Activated T-cell treated with anti-CD3 and anti-CD28 coated beads for 24 hours (primary cell): ENCODE measurements at places on chromosomes 4 and X.
A peak's percentile ranks its signal among the peaks of the same experiment; 100 is the strongest.

DNA sequence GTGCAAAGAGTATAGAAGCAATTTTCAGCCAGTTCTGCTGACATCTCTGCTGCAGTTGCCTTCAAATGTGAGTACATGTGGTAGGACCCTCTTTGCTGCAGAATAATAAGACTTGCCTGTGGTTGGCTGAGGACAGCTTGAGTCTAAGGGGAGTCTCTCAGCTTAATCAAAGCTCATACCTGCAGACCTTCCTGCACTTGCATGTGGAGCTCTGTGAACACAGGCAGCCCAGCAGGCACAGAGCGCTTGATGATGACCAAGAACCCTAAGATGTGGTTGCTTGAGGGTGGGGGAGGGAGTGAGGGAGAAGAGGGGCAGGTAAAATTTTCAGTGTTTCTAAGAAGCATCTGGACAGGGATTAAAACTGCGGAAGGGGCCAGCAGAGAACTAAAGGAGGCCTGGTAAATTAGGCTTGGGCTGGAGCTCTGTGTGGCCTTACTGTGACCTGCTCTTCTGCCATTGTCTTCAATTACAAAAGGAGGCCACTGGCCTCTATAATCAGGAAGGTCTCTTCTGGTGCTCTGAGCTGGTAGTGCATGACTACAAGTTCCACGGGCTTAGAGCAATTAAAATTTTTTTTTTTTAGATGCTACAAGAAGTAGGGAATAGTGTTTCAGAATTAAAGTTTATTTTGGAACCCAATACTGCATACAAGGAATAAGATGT is 59.9 kb upstream of the CHRNA9 start:
- DNase-seq = no peak

GRCh38 chrX:39577985-39578869 is 519.5 kb downstream of the BCOR start:
- DNase-seq = peak; percentile 32

DNA sequence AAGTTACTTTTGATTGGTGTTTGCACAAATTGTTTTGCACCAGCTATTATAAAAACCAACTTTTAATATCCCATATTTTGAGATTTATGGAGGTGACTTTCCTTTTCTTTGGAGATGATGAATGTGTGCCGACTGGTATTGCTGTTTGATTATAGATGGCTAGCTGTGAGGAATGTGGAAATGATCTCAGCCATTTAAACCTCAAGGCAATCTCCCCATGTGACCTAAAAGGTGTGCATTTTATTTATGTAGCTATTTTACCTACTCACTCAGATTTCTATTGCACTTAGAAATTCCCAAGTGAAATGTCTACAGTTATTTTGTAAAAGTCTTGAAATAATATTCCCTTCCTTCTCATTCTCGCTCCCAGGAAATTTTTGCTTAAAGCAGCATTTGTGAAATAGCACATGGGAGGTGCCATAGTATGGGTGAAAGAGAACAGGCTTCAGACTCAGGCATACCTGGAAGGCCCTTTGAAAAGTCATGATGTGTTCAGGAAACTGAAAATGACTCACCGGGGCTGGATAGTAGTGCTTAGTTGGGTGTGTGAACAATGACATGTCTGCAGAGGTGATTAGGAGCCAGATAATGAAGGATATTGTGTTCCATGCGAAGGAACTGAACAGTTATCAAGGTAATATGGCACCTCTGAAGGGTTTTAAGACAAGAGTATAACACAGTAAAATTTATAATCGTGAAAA is 247.6 kb downstream of the CBLL2 start:
- no peak for DNase-seq

- peak; percentile 16 for DNase-seq
These were observed 43.2 kb downstream of the TMEM144 start for GRCh38 chr4:158253350-158253980.

GRCh38 chr4:157246964-157247363 is 26.4 kb downstream of the GRIA2 start:
- DNase-seq = no peak
